ENCODE measurements at places on chromosomes 1 and 21. TPM values are rescaled to one million over a fixed set of nuclear protein-coding genes. Genes with fewer than 3 reads are reported as not detected.

VWA1 gene
- total RNA-seq = 0.59 TPM

PROK1 gene
- not detected for total RNA-seq

GSTM1 gene
- 129 TPM for total RNA-seq

KIAA0040 gene
- 21.2 TPM for total RNA-seq

AMPD1 gene
- total RNA-seq = not detected

PADI1 gene
- not detected for total RNA-seq

Measured in activated naive CD4-positive, alpha-beta T cell treated with anti-CD3 and anti-CD28 coated beads, Interleukin-2, amount 50 U/mL, for 72 hours (primary cell).